Right ventricle myocardium superior (tissue), 1 donor: ENCODE measurements at places on chromosomes 13 and 19. TPM values are rescaled to one million over a fixed set of nuclear protein-coding genes. Genes with fewer than 3 reads are reported as not detected.

Gene ZNF699
- total RNA-seq: 3.2 TPM

Gene VSTM2B
- total RNA-seq: not detected

Gene KLF5
- total RNA-seq: 0.59 TPM

Gene IGSF23
- not detected for total RNA-seq

Gene ZNF729
- not detected for total RNA-seq

Gene LPAR2
- total RNA-seq: 1.7 TPM

Gene TMEM238
- 1.0 TPM for total RNA-seq

Gene C1QTNF9B
- total RNA-seq: 1.9 TPM

Gene CHST8
- not detected for total RNA-seq
